ENCODE measurements at places on chromosomes 2 and 18.

DNA sequence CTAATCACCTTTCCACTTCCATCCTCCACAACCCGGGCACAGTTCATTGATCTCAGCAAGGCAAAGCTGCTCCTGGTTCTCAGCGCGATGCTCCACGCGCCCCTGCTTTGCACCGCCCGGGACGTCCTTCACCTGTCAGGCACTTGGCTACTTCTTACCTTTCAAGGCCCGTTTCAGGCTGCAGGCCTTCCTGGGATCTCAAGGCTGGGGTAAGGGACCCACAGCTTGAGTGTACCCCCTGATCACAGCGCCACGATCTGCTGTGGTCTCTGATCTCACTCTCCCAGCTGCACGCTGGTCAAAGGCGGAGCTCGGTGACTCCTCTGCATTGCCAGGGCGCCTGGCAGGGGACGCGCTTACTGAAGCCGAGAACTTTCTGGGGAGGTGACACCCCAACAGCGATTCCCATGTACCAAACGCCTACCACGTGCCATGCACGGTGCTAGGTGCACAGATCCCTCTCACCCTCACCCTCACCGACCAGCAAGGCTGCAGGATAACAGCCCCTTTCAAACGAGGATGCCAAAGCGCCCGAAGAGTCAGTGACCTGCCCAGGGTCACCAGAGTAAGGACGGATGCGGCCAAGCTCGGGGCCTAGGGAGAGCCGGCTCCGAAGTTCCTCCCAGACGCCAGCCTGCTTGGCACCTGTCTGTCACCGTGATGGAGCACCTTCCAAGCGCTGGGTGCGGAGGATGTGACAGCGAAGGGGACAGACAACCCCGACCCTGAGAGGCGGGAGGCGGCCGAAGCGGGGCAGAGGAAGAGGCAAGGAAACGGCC is 818 bp downstream of the ITGB1BP1 start:
- DNase-seq: peak; percentile 10

DNA sequence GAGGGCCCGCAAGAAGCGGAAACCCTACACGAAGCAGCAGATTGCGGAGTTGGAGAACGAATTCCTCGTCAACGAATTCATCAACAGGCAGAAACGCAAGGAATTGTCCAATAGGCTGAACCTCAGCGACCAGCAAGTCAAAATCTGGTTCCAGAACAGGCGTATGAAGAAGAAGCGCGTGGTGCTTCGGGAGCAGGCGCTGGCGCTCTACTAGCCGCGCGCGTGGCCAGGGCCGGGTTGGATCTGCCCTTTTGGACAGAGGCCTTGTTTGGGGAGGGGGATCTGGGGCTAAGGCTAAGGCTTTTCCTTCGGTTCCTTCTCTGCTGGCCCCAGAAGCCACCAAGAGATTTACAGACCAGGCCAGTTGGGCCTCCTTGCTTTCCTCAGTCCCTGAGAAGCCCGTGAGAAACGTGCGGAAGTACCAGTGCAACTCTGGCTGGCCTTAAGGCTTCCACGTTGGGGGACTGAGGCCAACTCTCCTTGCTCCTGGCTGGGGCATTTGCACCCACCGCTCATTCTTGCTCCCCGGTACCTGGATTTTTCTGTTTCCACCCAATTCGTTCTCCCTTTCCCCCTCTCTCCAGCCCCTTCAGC is 1.0 kb downstream of the HOXD12 start:
- DNase-seq: no peak

DNA sequence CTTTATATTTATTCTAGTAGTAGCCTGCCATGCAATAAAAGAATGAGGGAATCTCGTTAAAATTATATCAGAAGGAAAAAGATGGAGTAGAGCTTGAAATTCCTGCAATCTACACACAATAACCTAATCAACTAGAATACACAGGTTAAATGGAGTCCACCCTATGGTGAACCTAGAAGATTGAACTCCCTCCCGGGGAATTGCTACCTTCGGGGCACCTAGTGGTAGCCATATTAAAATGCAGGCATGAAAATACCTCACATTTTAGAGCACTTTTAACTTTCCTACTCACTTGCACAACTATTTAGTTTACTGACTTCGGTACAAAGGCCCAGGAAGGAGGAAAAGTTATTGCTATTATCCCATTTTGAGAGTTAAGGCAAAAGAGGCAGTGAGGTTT is 174.5 kb downstream of the SS18 start:
- DNase-seq: no peak

DNA sequence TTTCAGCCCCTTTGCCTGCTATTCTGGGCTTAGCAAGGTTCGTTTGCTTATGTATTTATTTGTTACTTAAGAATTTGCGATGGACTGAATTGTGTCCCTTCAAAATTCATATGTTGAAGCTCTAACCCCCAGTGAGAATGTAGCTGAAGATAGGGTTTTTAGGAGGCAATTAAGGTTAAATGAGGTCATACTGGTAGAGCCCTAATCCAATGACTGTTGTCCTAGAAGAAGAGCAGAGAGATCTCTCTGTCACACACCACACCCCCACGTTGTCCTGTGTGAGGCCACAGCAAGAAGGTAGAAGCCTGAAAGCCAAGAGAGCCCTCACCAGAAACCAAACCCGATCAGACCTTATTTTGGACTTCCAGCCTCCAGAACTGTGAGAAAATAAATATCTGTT is 66.7 kb downstream of the KIAA1328 start:
- DNase-seq: no peak

GRCh38 chr2:215119847-215120246 is 18.6 kb downstream of the ABCA12 start:
- no peak for DNase-seq

DNA sequence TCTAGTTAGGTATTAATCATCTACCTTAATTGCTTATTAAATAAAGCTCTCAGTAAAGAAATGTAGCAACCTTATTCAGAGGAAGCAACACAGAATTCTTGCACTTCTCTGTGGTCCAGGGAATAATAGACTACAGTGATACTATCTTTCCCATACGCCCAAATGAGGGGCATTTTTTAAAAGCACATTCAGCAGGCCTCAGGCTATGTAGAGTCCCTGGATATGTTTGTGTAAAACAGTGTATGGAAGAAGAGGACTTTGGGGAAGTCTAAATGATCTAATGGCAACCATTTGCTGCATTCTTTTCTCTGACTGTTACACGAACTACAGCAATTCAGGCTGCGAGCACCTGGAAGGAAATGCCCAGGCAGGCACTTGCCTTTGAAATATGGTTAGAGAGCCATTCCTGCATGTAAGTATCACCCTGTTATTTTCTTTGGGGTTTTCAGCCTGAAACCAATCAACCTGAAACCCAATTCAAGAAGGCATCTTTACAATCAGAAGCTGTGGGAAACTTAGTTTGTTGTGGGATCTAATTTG is 1814.7 kb upstream of the CELF4 start:
- DNase-seq: no peak

DNA sequence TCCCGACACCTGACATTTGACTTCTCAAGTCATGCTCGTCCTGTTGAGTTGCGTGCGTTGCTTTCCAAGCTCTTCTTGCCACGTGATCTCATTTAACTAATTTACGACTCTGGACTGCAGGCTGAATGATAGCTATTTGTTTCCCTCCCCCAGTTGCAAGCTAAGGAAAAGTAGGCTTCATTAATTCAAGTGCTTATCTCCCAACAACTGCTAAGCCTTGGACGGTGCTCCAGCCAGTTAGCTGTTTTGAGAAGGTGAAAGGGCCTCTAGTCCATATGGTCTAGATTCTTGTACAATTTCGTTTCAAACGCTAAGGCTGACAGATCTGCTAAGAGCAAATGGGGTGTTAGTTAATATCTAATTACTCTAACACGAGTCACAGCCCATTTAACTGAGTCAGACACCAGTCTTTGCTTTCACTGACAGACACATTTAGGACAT is 21.1 kb downstream of the GPR45 start:
- DNase-seq: no peak

DNA sequence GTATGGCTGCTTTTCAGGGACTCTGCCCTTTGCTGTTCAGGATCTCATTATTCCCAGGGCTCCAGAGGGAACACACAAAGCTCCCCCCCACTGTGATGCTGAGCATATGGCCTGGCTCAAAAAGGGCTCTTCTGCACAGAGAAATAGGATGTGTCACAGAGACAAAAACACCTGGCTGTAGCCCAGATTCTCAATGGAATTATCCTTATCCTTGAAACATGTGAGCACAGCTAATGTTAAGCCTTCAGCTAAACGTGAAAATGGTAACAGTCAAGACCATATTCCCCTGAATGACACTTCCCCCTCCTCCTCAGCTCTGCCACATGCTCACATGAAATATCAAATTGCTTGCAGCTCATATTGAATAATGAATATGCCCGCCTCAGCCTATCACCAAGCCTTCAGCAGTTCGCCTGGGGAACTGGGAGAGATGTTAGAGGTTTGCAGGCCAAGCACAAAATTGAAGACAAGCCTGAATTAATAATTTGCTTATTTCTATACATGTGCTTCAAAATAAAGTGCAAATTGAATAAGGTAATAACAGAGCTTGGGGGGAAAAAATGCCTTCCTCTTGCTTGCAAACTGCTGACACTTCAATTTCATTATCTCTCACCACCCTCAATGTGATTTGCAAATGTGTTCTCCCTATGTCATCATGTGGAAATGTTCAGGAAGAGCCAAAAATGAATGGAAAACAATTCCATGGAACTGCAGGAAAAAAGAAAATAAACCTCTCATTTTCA is 181.0 kb upstream of the HNRNPA3 start:
- no peak for DNase-seq

- no peak for DNase-seq
These were observed 611 bp downstream of the TCF7L1 start for GRCh38 chr2:85133751-85134254.

- no peak for DNase-seq
These were observed 3.0 kb upstream of the MARCHF4 start for GRCh38 chr2:216375286-216375685.

DNA sequence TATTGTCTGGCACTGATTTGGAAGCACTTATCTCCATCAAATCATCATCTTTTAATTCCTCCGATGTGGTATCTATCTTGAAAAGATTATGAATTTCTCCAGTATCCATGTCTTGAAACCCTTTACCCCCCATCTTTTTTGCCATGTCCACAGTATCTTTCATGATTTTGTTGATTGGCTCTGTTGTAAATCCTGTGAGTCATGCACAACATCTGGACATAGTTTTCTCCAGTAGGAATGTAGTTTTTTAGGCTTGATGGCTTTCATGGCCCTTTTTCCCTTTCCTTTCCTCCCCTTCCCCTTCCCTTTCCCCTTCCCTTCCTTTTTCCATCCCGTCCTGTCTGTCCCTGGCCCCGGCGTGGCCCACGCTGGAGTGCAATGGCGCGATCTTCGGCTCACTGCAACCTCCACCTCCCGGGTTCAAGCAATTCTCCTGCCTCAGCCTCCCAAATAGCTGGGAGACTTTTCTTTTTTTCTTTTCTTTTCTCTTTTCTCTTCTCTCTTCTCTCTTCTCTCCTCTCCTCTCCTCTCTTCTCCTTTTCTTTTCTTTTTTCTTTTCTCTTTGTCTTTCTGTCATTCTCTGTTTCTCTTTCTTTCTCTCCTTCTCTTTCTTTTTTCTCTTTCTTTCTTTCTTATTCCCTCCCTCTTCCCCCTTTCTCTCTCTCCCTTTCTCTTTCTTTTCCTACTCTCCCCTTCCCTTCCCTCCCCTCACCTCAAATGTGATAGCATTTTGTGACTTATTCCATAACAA is 18.4 kb upstream of the ZNF638 start:
- DNase-seq: no peak

DNA sequence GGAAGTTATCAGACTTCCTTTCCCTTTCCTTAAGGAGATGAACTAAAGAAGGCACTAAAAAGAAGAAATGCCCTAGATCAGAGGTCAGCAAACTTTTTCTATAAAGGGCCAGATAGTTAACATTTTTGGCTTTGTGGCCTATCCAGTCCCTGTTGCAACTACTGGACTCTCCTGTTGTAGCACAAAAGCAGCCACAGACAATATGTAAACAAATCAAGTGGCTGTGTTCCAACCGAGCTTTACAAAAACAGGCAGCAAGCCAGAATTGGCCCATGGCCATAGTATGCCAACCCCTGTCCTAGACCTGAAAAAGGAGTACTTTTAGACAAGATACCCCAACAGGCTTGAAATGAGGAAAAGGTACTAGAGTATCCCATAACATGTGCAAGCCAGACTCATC is 10.9 kb downstream of the NHEJ1 start:
- DNase-seq: no peak

DNA sequence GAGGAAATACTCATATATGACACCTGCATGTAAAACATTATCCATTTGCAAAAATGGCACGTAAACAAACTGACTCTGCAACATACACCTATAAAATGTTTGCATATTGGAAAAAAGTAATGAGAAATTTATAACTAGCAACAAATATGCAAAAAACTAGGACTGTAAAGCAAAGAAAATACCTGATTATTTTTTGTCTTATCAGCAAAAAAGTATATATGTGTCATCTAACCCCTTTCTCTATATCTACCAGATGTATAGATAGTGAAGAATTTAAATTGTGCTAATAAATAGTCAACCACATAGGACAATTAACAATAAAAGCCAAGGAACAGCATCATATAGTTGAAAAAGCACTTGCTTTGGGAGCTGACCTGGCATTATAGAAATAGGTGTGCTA is 543.8 kb downstream of the LRP1B start:
- DNase-seq: no peak

DNA sequence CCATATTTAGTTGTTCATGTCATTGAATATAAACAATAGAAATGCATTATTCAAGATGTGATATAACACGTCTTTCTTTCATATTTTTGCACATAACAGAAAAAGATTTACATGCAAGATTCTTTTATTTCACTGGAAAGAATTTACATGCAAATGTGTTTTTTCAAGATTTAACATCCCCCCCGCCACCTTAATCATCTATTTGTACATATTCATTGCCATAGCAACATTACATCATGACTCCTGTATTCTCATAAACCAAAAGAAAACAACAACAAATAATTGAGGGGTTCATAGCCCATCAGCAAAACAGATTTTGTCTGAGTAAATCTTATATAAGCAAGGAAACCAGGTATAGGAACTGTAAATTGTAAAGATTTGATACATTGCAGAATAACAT is 3.2 kb upstream of the ACVR1C start:
- DNase-seq: no peak

DNA sequence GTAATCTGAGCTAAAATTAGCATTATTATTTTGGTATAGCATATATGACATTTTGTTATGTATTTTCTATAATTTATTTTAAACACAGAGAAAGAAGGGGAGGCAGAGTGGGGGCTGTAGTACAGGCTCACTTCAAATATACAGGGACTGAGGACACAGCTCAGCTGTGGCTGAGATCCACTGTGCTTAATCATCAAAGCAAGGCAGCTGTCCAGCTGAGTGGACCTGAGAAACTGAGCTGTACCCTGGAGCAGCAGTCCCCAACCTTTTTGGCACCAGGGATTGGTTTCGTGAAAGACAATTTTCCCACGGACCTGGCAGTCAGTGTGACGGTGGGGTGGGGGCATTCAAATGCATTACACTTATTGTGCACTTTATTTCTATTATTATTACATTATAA is 687.2 kb downstream of the RNF144A start:
- DNase-seq: no peak

DNA sequence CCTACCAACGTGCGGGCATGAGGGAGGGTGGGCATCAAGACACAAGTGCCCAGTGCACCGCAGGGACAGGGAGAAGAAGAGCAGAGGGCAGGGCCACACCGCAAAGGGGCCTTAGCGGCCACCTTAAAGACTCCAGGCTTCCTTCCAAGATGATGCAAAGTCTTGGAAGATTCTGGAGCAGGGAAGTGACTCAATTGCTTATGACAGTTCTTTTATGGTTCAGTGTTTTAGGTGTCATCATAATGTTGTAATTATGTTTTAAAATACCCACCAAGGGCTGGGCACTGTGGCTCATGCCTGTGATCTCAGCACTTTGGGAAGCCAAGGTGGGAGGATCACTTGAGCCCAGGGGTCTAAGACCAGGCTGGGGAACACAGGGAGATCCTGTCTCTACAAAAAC is 44.5 kb upstream of the SEMA4C start:
- DNase-seq: no peak
